ENCODE measurements at places on chromosomes 12 and 14. TPM values are rescaled to one million over a fixed set of nuclear protein-coding genes. Genes with fewer than 3 reads are reported as not detected.

OR6S1 gene
- not detected for total RNA-seq

KLRC2 gene
- total RNA-seq: 2.0 TPM

DNA sequence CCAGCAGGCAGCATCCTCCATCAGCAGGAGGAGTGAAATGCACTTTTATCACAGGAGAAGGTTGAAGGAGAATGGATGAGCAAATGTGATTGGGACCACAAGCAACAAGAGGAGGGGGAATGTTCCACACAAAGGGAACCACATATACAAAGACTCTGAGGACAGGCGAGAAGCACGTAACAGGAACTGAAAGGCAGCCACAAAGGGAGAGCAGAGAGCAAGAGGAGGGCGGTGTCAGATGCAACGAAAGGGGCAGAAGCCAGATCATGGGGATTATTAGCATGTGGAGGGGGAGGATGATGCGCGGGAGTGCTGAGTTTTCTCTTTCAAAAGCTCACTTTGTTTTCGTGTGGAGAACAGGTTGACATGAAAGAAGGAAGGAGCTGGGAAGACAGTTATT is 241.1 kb downstream of the SPTSSA start:
- DNase-seq: no peak

GRCh38 chr14:51859131-51859530 is 1.3 kb upstream of the GNG2 start:
- no peak for DNase-seq

DNA sequence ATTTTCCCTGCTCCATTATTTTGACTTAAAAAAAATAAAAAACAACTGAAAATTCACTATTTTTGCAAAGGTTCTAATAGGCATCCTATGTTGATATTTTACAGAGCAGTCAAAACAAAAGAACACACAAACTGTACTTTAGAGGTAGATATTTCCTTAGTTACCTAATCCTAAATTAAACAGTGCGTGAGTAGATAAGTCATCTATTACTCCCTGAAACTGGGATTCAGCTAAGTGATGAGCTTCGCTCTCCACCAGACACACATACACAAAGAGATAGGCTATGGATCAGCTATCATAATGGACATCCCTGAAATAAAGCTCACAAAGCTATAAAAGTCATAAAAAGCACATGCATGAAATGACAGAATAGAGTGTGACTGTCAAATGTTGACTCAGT is 398.7 kb downstream of the SOX5 start:
- DNase-seq: no peak
